HCT116 (cell line): ENCODE measurements at places on chromosomes 4 and X. TPM values are rescaled to one million over a fixed set of nuclear protein-coding genes. Genes with fewer than 3 reads are reported as not detected.

The AREG gene
- total RNA-seq = 739 TPM

The GLRB gene
- total RNA-seq = not detected

The BST1 gene
- total RNA-seq = 0.44 TPM

The TBC1D19 gene
- 25.4 TPM for total RNA-seq

The ZNF157 gene
- not detected for total RNA-seq

The SH3D19 gene
- total RNA-seq = 37.5 TPM

The AMBN gene
- total RNA-seq = not detected

The TMEM128 gene
- 19.5 TPM for total RNA-seq

The PDE6B gene
- not detected for total RNA-seq

The NOP14 gene
- total RNA-seq = 67.3 TPM

The SPRY1 gene
- 4.8 TPM for total RNA-seq

The C4orf33 gene
- 8.6 TPM for total RNA-seq

The RAB39B gene
- 0.10 TPM for total RNA-seq

The PPP1R2C gene
- total RNA-seq = not detected

The TENM3 gene
- 0.54 TPM for total RNA-seq

The FAM120C gene
- total RNA-seq = 6.1 TPM

The IL1RAPL2 gene
- total RNA-seq = not detected

The ENPEP gene
- total RNA-seq = 4.5 TPM

The RNF150 gene
- total RNA-seq = 0.07 TPM

The AFAP1 gene
- total RNA-seq = 19.4 TPM

The C4orf50 gene
- not detected for total RNA-seq

The DRD5 gene
- not detected for total RNA-seq

The CORIN gene
- 3.5 TPM for total RNA-seq

The TMPRSS11E gene
- not detected for total RNA-seq

The ETDA gene
- total RNA-seq = not detected

The XAGE2 gene
- total RNA-seq = not detected

The TRIM61 gene
- 0.15 TPM for total RNA-seq

The SERTM2 gene
- total RNA-seq = not detected

The DGAT2L6 gene
- total RNA-seq = not detected

The MAOA gene
- total RNA-seq = 13.6 TPM

The H2BW2 gene
- total RNA-seq = not detected

The TBX22 gene
- not detected for total RNA-seq

The MAML3 gene
- 3.1 TPM for total RNA-seq

The P2RY8 gene
- total RNA-seq = 0.44 TPM

The PAGE2 gene
- total RNA-seq = not detected

The P2RY4 gene
- total RNA-seq = not detected
